Thoracic aorta (tissue), 2 donors: ENCODE measurements at places on chromosomes 2 and 18.

- no peak for DNase-seq
These were observed 34.4 kb downstream of the MTA3 start for GRCh38 chr2:42602876-42603219.

DNA sequence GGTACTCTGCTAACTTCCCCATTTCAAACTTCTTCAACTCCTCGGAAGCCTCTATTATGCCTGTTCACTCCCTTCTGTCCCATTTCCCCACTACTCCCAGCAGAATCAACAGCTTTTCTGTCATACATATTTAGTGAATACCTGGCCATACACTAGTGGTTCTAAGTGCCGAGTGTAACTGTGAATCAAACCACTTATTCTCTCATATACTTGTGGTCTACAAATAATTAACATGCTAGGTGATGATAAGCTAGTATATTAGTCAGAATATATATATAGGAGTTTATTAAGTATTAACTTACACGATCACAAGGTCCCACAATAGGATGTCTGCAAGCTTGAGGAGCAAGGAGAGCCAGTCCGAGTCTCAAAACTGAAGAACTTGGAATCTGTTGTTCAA lies 150.7 kb downstream of the CCDC102B start:
- no peak for DNase-seq

GRCh38 chr2:158266111-158266510 lies 164.4 kb downstream of the UPP2 start:
- no peak for DNase-seq

DNA sequence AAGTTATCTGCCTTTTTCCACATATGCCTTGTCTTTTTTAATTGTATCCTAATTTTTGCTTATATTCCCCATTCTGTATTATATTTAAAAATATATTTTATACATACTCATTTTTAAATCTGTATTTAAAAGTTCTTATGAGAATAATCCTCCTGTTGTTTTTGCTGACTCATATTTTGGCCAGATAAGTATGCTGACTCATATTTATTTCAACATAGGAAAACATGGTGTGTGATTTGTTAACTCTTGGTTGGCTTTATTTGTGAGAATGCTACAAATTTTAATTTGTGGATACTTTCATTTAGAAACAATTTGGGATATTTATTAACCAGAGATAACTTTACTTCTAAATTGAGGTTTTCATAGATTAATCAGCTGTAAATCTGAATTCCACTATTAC lies 587.7 kb downstream of the CPS1 start:
- no peak for DNase-seq

DNA sequence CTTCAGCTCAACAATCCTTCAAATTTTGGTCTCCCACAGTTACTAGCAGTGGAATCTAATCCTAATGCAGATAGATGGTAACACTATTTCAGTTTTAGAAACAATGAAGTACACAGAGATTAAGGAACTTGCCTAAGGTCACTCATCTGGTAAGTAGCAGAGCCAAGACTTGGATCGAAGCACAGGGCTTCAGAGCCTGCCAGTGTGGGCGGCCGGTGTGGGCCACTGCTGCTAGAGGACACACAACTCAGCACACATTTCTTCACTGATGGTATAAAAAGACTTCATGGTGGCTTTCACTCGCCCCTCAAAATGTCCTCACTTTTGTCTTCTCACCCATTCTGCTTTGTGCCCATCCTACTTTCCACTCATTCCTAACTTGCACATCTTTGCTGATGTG lies 11.1 kb downstream of the C2orf74 start:
- no peak for DNase-seq

DNA sequence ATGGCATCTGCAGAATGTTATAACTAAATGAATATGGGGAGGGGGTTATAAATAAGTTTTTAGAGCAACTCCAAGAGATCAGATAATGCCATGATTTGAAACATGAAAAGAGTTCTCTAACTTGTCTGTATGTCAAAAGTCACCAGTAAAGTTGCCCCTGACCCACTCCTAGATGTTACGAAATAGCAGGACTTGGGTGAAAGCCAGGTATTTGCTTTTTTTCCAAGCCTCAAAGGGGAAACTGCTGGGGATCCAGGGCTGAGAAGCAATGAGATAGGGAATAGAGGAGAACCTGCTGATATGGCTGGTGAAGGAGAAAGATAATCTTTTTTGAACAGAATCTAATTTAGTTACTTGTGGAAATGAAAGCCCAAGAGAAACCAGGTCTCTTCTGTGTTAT lies 191.5 kb upstream of the CDH20 start:
- no peak for DNase-seq

DNA sequence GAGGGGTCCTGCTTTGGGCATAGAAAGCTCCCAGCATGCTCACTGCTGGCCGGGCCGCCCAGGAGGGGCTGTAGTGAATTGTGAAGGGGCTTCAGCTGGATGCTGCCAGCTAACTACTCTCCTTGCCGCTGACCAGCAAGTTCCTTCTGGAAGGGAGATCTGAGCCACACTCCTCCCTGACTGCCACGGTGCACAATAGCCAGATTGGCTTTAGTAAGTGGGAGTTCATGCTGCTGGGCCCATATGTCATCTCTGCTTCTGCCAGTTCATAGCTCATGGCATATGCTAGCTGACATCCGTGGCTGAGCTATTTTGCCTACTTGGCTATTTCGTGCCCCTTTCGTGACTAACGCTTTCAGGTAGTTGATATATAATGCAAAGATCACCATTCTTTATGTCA lies 51.6 kb upstream of the ROCK2 start:
- no peak for DNase-seq

DNA sequence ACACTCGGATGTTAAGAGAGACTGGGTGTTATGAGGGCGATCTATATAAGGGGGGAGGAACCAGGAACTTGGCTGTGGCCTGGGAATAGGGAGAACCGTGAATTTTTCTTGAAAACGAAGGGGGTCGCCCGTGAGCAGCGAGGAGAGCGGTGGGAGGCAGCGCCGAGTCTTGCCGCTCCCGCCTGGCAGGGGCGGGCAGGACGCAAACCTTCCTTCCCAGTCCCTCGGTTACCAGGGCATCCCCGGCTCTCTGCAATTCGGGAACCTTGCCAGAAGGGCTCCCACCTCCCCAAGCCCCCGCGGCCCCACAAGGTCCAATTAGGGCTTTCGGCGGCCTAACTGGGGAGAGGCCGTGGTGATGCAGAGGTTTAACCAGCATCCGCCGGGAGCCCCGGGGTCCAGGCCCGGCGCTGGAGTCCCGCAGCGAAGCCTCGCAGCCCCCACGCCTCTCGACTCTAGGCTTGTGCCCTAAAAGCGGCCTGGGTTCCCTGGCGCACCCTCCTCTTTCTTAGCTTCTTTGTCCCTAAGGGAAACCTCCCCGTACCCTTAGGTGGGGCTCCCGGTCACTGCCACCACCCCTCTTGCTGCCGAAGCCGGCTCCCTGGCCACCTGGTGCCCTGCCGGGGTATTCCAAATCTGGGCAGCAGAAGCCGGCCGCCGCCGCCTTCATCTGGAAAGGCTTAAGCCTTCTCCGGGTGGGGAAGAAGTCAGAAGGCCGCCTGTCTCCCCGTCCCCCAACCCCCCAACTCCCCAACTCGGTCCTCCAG lies 680 bp upstream of the FHOD3 start:
- no peak for DNase-seq

DNA sequence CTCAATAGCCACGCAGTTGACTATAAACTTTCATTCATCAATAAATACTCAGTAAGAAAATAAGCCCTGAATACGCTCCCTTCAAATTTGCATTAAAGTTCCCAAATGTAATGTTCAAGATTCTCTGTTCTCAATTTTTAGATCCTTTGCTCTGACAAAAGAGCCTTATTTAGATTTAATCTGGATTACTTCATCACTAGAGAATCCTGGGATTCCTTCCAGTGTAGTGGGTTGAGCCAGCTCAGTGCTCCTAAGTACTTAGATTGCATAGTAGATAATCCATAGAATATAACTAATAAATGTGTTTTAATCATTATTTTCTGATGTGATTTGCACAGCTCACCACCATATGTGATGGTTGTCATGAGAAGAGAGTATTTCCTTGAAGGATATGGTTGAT lies 1286.2 kb downstream of the SUCLG1 start:
- DNase-seq = no peak

DNA sequence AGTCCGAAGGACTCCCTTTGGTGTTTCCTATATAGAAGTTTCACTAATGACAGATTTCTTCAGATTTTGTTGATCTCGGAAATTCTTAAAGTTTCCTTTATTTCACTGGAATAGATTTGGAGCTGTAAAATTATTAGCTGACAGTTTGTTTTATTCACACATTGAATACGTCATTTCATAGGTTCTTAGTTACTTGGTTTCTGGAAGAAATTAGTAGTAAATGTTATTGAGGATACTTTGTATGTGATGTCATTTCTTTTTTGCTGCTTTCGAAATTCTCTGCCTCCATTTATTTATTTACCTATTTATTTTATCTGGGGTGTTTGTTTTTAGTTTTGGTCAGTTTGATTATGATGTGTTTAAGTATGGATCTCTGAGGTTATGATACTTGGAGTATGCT lies 1205.9 kb upstream of the GYPC start:
- DNase-seq = no peak

DNA sequence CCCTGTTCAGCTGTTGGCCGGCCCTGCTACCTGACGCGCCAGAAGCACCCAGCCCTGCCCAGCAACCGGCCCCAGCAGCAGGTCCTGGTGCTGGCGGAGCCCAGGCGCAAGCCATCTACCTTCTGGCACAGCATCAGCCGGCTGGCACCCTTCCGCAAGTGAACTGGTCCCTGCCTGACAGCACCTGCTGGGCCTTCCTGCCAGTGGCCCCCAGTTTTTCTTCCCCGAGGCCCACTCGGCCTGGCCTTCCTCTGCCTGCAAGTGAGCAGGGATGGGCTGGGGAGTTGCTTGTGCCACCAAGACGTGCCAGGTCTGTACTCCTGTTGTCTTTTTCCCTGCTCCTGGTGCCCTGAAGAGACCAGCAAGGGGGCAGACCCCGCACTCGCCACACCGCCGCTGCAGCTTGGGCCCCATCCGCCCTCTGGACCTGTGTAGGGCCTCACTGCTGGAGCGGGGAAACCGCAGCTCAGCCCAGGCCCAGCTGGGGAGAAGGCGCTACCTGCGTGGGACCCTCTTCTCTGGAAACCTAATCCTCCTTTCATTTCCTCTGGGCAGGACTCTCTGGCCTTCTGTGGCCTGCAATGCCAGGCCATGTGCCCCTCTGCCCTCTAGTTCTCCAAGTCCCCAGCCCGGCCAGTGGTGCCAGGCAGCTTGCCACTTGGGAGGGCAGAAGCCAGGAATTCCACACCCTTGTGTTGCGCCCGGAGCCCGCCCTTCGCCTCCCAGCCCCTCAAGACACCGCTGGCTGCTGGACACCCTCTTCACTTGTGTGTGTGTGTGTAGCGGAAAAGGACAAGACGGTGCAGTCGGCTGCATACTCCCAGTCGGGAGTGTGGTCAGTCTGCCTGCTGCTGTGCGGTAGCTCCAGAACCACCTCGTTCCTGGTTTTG lies 47.0 kb downstream of the FAM168B start:
- DNase-seq = no peak

DNA sequence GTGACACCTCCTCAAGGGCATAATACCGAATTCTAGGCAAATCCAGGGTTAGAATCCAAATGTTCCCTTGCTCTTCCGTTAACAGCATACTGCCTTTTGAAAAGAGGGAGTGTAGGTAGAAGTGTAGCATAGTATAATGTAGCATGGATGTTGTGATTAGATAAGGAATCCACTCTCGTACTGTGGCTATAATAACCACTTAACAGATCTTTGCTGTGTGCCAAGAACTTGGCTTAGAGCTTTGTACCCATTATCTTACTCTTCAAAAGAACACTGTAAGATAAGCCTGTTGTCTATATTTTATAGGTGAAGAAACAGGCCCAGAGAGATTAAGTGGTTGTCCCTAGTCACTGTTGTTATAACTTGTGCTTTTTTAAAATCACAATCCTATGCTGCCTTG lies 24.2 kb downstream of the WDR75 start:
- no peak for DNase-seq

GRCh38 chr2:233049194-233049761 lies 10.9 kb upstream of the INPP5D start:
- no peak for DNase-seq

- DNase-seq = no peak
These were observed 57.0 kb downstream of the CD28 start for GRCh38 chr2:203763241-203763937.

GRCh38 chr2:189618197-189618596 lies 37.6 kb upstream of the SLC40A1 start:
- DNase-seq = no peak

DNA sequence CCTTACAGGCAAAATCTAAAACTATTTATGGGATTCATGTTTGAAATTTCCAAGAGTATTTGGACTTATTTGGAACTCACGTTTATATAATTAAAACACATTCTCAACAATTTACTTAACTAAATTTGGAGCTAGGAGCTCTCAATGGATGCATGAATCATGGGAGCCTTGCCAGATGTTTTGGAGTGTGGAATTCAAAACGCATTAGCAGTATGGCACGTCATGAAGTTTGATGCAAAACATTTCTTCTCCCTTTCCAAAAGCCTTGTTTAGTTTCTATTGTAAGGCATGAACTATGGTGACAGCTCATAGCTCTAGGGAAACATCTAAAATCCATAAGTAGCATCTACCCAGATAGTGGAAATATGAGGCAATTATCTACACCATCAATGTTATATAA lies 701.6 kb downstream of the SATB2 start:
- no peak for DNase-seq

- no peak for DNase-seq
These were observed 213.6 kb downstream of the TNS1 start for GRCh38 chr2:217789003-217789735.

- DNase-seq = no peak
These were observed 669.4 kb downstream of the IRS1 start for GRCh38 chr2:226130192-226130591.

- no peak for DNase-seq
These were observed 10.1 kb upstream of the CCBE1 start for GRCh38 chr18:59707306-59707705.

- no peak for DNase-seq
These were observed 776 bp upstream of the SPEG start for GRCh38 chr2:219433666-219434467.

DNA sequence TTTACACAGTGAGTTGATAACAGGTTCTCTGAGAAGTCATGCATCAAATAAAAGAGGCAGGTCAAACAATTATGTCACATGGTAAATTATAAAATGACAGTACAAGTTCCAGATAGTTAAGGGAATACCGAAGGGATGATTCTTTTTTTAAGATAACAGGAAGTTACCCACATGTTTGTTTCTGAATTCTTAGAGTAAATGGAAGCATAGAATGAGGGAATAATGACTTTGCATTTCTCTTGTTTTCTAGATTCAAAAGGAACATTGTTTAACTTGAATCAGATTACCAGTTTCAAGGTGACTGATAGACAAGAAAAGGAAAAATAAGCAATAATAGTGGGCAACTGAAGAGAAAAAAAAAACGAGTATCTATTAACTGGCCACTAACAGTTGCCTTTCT lies 124.5 kb downstream of the MIB1 start:
- no peak for DNase-seq
